GM04504 (cell line): ENCODE measurements at places on chromosomes 11 and 22.

DNA sequence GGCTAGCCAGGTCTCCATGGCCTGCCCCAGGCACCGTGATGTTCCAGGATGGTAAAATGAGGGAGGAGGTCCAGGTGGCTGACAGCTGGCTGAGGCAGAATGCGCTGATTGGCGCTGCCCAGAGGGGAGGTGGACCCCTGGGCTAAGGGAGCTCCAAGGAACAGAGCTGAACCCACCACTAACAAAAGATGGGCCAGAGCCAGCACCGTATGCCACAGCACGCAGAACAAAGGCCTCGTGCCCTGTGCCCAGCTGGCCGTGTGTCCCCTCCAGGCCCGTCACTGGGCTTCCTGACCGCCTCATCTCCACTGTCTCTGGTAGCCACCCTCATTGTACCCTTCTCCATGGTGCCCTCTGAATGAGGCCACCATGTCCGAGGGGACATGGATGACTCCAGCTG lies 19.6 kb upstream of the PRODH start:
- DNase-seq, result no peak

- DNase-seq, result no peak
These were observed 17.7 kb downstream of the RAB30 start for GRCh38 chr11:83054001-83054400.

DNA sequence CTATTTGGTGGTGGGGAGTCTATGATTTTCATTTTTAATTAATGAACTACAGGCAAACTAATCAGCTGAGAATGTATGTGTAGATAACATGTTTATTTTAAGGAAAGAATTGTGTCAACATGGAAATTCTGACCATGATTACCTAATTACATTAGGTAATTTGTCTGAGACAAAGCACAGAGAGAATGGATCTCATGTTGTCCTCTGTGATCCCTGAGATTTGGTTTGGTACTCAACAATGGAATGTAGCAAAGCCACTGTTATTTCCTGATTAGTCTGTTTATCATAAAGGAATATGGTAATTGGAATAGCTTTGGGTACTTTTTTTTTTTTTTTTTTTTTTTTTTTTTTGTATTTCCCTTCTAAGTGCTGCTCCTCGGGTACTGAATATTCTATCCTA lies 718.8 kb upstream of the ARHGAP42 start:
- DNase-seq, result no peak

GRCh38 chr11:117589063-117589462 lies 208.0 kb downstream of the DSCAML1 start:
- no peak for DNase-seq

- DNase-seq, result peak; percentile 59
These were observed 182.7 kb downstream of the ADAMTS15 start for GRCh38 chr11:130631119-130631518.

DNA sequence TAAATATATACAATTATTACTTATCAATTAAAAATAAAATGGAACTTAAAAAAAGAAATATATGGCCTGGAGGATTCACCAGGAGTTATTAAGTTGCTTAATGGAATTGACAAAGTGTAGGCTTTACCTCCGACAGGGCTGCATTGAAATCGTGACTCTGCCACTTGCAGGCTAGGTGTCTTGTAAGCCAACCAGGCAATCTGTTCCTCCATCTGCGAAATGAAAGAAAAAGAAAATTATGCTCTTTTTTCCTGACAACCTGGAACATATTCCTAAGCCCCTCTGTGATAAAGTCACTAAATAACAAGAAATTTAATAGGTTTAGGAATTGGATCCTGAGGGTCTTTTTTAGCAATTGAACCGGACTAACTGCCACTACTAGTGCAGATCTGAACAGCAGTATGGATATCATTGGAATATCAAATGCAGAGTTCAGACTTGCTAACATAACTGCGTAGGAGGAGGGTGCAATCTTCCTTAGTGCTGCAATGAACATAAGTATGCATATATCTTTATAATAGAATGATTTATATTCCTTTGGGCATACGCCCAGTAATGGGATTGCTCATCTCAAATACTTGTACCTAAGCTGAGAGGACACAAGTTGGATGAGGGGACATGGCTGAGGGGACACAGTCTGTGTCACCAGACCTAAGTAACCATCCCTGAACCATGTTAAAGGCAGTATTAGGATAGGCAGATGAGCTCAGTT lies 42.5 kb upstream of the CEP126 start:
- no peak for DNase-seq

DNA sequence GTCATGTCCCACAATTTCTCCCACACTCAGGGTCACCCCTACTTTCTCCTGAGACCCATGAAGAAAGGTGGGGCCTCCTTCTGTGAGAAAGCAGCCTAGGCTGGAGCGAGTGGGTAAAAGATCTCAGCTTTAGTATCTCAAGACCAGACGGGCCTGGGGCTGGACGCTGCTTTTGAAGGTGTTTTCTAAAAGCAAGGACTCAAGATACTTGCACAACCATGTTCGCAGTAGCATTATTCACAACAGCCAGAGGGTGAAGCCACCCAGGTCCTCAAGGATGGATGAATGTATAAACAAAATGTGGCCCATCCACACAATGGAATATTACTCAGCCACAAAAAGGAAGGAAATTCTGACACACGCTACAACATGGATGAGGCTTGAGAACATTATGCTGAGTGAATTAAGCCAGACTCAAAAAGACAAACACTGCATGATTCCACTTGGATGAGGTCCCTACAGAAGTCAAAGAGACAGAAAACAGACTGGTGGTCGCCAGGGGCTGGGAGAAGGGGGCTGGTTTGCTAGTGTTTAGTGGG lies 10.6 kb downstream of the SHANK2 start:
- no peak for DNase-seq

DNA sequence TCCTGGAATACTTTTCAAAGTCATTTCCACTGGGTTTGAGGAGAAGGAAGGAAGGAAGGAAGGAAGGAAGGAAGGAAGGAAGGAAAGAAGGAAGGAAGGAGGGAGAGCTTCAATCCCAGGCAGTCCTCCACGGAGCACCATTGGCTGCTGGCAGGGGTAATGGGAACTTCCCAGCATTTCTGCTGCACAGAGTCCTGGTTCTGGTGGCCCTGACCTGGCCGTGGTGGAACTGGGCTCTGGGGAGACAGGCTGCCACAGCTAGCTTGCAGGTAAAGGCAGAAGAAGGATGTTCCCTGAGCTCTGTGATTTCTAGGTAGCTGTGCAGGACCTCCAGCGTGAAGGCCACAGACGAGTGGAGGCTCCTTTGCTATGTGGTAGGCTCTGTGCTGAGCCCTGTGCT lies 10.6 kb downstream of the PKNOX2 start:
- no peak for DNase-seq

DNA sequence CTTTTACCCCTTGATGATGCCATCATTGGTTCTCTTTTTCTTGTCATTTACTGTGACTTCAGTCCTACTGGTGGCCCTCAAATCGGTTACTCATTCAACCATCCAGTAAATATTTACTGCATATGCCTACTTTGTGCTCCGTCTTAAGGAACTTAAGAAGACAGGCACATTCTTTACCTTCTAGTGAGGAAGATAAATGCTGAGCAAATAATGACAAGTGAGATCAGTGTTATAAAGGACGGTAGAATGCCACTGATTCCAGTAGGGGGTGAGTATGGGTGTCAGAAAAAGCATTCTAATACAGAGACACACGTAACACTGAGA lies 1.6 kb downstream of the ANKRD42 start:
- DNase-seq, result no peak

- DNase-seq, result no peak
These were observed 62.9 kb downstream of the RCN1 start for GRCh38 chr11:32153747-32154146.
